Cardiac fibroblast (primary cell): ENCODE measurements at places on chromosomes 16 and 17.

- DNase-seq: no peak
These were observed 571.7 kb upstream of the GOT2 start for GRCh38 chr16:59305850-59306249.

DNA sequence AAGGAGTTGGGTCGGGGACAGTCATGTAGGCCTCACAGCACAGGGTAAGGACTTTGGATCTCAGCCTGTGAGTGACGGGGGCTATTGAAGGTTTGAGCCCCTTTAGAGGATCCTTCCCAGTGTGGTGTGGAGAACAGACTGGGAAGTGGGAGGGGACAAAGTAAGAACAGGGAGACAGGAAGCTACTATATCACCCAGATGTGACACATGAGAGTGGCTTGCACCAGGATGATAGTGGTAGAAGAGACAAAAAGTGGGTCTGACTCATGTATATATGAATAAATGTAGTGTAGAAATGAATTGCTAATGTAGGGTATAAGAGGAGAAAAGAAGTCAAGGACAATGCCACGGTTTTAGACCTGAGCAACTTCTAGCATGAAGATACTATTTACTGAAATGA is 4.5 kb downstream of the NUP93 start:
- no peak for DNase-seq

DNA sequence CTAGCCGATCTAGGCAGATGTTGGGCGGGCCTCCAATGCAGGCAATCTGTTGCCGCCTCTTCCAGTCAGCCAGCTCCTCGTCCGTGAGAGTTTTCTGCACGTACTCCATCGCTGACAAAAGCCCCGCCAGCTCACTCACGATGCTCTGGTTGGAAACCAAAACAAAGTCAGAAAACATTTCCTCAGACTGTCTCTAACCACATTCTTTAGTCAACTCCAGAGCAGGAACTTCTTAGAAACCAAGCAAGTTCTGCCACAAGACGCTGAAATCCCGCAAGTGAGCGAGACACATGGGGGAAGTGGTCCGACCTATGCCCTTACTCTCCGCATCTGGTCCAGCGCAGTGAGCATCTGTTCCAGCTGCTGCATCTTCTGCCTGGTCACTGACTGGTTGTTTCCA is 49.1 kb downstream of the STAT5A start:
- peak; percentile 34 for DNase-seq

DNA sequence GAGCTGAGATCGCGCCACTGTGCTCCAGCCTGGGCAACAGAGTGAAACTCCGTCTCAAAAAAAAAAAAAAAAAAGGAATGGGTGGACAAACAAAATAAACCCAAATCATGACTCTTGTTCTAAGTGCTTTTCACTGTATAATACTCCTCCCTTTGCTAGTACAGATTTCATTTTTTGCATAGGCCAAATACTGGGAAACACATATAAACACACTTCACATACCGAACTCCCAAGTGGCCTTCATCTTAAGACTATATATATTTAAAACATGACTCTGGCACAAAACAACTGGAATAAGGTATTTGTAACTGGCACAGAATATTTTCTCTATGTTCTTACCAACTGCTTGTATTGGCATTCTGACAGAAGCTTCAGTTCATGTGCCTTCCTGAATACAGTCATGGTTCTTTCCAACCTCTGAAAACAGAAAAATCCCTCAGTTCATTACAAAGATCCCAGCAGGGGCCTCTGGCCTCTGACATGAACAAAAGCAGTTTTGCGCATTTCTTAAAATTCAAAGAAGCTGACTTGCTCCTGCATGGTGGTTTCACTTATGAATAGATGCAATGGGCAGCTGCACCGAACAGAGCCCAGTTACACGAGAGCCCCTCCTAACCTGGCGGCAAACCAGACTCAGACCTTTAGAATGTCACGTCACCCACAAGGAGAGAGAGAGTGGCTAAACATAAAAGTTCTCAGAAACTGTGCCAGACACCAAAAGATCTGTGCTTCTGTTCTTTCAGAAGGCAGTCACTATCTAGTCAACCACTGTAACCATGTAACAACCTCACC is 19.1 kb upstream of the COPRS start:
- DNase-seq: peak; percentile 10

GRCh38 chr17:7931709-7932482 is at the start of the genes CNTROB and TRAPPC1:
CNTROB (plus strand) TSS chr17:7932206; CDS start chr17:7933080, 874 bp downstream.
TRAPPC1 (minus strand) TSS chr17:7931946; CDS start chr17:7931829, 117 bp downstream.
- DNase-seq: peak; percentile 99

GRCh38 chr17:48095611-48096010 is 5.7 kb downstream of the CBX1 start:
- DNase-seq: no peak

GRCh38 chr16:8888951-8889892 is 7.1 kb downstream of the LITAFD start:
- no peak for DNase-seq

DNA sequence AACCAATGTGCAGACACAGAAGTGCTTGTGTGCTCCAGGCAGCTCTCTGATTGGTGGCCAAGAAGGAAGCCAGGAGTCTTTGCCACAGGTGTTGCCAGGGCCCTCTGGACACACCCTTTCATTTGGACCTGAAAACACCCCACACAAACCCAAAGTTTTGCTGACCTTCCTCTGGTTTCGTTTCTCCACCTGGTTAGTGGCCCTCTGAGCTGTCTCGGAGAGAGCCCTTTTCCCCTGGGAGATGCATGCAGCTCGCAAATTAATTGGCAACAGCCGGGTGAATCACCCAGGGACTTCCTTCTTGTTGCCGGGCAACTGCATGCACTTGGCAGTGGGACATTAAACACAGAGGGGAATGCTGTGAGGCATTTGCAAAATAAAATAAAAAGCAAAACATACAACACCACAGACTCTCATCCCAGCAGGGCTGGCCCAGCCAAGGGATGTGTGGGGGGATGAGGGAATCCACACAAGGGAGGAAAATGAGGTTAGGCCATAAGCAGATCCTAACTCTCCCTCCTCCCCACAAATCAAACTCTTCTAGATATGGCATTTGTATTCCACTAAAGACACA is 286.6 kb downstream of the SOX9 start:
- DNase-seq: peak; percentile 98

- DNase-seq: no peak
These were observed 329.3 kb downstream of the KCNJ2 start for GRCh38 chr17:70498631-70499030.

DNA sequence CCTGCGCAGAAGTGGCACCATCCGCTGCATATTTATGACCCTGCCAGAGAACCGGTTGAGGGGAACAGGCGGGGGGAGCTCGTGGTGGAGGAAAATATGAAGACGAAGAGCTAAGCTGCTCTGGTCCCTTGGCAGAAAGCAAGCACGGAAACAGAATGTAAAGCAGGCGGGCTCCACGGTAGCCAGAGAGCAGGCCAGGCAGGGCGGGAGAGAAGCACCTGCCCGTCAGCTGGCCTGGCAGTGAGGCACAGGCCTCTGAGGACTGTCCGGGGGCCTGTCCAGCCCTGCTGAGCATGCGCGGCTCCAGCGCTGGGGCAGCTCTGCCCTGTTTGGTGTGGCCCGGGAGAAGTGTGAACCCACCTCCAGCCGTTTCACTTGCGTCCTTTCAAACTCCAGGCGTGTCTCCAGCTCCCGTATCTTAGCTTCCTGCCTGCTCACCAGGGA is 46.7 kb downstream of the PIPOX start:
- DNase-seq: no peak

- DNase-seq: no peak
These were observed 60.9 kb upstream of the ZNF750 start for GRCh38 chr17:82900741-82901140.

- peak; percentile 71 for DNase-seq
These were observed 461.3 kb downstream of the PMP22 start for GRCh38 chr17:14803826-14804225.

DNA sequence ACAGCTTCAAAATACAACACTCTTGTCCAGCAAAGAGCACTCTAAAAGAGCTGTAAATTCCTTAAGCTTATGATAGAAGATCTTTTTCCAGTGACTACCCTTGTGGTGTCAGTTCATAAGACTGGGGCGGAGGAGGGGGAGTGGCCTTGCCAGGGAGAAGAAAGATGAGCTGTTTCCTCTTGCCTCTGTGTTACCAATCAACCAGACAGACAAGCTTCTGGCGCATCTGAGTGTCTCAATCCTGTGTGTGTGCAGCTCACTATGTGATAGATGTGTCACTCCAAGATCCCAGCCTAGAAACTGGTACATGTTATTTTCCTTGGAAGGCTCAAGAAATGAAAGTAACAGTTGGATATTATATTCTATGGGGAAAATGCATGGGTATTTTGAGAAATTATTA is 167.4 kb upstream of the CACNG3 start:
- DNase-seq: no peak

DNA sequence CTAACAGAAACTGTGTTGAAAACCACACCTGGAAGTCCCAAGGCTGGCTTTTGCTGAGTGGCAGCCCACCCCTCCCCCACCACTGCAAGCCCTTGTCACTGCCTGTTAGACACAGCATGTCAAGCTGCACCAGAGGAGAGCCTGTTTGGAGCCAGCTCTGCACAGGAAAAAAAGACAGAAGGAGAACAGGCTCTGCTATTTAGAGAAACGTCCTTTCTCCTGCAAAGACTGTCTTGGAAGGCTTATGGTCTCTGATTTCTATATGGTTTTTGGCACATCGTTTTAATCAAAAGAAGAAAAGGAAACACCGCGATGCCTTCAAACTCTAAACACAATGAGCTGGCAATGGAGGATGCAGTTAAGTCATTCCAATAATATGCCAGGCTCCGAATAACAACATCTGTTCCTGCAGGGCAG is 275.5 kb downstream of the MAP2K4 start:
- no peak for DNase-seq

- DNase-seq: no peak
These were observed 19.2 kb downstream of the AQP8 start for GRCh38 chr16:25235991-25236390.

DNA sequence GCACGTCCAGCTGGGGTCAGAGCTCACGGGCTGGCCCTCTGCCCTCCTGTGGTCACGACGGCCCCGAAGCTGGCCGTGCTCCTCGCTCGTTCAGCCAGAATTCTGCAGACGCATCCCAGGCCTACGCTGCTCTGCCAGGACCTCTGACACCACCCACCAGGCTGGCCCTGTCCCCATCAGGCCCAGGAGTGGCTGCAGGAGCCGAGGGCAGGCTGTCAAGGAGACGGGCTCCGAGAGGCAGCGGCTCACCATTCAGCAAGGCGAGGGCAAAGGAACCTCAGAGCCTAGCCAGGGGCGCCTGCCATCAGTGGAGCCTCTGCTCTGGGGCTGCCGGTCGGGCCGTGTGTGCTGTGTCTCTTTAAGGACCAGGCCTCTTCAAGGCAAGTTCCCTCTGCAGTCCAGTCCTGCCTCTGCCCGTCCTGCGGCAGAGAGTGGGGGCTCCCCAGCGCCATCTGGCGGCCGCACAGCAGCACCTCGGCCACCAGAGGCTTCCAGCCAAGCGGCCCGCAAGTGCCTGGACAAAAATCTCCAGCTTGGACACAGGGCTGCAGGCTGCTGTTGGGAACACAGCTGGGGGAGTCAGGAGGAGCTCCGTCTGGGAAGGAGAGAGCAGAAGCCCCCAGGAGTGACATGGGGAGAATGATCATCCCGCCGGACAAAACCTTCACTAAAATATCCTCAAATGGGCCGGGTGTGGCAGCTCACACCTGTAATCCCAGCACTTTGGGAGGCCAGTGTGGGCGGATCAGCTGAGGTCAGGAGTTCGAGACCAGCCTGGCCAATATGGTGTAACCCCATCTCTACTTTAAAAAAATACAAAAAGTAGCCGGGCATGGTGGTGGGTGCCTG is 7.4 kb upstream of the ABR start:
- peak; percentile 86 for DNase-seq

- peak; percentile 68 for DNase-seq
These were observed at the start of gene PLEKHG4 for GRCh38 chr16:67279296-67280089. PLEKHG4 (plus strand) TSS chr16:67279532; CDS start chr16:67280045, 513 bp downstream.

DNA sequence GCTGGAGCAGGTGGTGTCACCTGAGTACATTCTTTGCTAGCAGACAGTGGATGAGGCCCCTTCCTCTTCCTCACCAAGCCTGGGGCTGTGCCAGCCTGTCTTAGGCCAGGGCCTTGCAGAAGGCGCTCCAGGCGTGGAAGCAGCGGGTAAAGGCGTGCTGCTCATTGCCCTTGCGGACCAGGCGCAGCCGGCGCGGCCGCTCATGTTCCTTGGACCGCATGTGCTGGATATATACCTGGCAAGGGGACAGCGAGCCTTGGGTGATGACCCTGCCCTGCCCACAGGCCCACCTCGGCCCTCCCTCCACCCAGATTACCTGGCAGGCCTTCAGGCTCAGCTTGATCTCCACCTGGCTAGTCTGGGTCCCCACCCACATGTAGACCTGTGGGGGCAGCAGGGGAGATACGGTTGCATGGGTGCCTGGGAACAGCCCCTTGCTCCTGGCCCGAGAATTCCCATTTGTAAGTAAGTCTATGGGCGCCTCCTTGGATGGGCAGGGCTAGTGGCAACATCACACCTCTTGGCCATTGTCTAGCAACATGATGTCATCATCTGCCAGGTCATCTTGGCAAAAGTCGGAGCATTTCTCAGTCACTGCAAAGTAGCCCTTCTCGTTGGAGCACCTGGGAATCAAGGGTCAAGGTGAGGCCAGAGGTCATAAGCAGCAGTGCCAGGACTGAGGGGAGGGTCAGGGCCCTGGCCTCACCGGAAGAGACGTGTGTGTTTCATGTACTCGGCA is 13.3 kb downstream of the FLII start:
- DNase-seq: no peak

- peak; percentile 46 for DNase-seq
These were observed 2.0 kb downstream of the NCBP3 start for GRCh38 chr17:3843935-3844516.

- no peak for DNase-seq
These were observed at the start of gene CACNA1H for GRCh38 chr16:1152651-1153259. CACNA1H (plus strand) TSS chr16:1153106; CDS start chr16:1153738, 632 bp downstream.

- DNase-seq: no peak
These were observed 74.3 kb downstream of the KANSL1 start for GRCh38 chr17:46118964-46119363.

- DNase-seq: no peak
These were observed 30.4 kb upstream of the PAFAH1B1 start for GRCh38 chr17:2563061-2563460.

DNA sequence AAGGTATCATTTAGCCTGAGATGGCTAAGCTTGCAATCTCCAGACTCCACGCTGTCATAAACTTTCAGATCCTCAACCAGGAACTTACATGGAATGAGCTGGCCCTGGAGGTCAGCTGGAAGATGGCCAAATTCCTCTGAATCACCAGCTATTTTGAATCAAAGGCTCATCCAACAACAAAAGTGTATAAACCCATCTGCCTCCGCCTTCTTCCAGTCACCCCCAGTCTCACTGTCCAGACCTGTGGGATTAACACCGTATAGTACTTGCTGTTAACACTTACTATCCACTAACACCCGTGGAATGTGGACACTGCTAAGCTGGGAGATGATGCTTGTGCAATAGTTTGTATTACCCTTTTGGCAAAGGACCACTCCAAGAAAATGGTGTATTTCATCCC is 1.9 kb upstream of the LCMT1 start:
- peak; percentile 91 for DNase-seq

- DNase-seq: no peak
These were observed 13.6 kb downstream of the LGALS9 start for GRCh38 chr17:27644586-27644985.
